ENCODE measurements at places on chromosomes 1 and 21.

DNA sequence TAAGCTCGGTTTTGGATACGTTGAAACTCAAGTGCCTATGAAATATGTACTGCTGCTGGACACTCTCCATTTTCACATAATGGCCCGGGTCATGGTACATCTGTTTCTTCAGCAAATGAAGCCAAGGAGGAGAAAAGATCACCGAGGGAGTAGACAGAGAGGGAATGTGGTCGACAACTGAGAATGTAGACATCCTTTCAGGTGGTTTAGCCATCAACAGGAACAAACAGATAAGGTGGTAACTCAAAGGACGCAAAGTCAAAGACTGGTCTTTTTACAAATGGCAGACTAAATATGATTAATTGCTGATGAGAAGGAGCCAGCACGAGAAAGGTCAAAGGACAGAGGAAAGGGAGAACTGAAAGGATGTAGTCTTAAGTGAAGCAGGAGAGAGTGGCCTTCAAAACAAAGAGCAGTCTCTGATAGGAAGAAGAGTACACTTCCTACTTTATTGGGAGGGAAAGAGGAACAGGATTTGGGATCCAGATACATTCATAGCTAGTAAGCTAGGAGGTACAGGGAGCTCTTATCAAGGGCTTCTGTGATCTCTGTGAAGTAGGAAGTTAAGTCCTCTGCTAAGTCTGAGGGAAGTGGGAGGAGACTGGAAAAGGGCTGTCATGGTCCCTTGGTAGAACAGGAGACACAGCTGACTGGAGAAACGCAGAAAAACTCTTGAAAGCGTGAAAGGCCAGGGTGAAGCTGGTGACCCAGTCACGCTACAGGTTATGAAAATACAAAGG lies 28.3 kb downstream of the NUP133 start:
- DNase-seq, result no peak

- DNase-seq, result no peak
Measured at GRCh38 chr1:16181887-16182719, 26.2 kb upstream of the EPHA2 start.

DNA sequence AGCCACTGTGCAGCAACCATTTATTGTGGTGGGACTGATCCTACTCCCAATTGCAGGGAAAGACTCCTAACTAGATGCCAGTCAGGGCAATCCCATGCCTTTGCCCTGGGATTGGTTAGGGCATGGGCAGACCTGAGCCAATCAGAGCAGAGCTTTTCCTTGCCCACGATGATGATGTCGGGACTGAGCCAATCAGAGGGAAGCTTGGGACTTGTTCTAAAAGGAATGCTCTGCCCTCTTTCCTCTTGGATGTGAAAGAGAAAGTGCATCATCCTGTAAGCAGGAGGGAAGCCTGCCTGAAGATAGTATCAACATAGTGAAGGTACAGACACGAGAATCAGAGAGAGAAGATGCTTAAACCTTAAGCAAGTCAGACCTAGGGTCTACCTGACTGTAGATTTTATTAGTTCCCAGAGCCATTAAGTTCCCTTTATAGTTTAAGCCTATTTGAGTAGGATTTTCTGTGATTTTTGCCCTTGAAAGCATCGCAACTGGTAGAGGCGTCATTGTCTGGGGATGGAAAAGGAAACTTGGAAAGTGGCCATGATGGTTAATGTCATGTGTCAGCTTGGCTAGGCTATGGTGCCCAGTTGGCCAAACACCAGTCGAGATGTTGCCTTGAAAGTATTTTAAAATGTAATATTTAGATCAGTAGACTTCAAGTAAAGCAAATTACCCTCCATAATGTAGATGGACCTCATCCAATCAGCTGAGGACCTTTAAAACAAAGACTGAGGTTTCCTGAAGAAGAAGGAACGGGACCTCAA lies 19.9 kb downstream of the IRF2BP2 start:
- DNase-seq, result no peak

- no peak for DNase-seq
Measured at GRCh38 chr1:82994616-82995263, 1004.2 kb downstream of the TTLL7 start.

- DNase-seq, result no peak
Measured at GRCh38 chr1:58881471-58881994, 97.7 kb upstream of the JUN start.

GRCh38 chr1:172279939-172280636 lies 140.4 kb upstream of the C1orf105 start:
- no peak for DNase-seq

GRCh38 chr1:85584264-85584781 lies 3.8 kb downstream of the CCN1 start:
- DNase-seq, result no peak

DNA sequence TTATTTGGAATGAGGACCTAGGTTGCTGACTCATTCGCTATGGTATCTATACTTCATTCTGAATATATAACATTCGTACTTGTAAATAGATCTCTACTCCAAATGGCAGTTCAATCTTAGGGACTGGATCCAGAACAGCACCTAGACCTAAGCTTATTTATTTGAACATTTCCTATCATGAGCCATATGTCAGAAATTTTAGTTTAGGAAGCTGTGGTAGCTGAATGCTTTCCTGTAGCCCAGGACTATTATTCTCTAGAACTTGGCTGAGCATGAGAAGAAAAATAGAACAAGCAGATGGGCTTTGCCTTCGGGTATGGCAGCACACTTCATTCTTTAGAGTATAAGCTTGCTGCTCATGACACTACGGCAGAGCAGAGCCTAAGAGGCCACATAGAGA lies 1114.4 kb upstream of the B3GALT2 start:
- DNase-seq, result no peak

DNA sequence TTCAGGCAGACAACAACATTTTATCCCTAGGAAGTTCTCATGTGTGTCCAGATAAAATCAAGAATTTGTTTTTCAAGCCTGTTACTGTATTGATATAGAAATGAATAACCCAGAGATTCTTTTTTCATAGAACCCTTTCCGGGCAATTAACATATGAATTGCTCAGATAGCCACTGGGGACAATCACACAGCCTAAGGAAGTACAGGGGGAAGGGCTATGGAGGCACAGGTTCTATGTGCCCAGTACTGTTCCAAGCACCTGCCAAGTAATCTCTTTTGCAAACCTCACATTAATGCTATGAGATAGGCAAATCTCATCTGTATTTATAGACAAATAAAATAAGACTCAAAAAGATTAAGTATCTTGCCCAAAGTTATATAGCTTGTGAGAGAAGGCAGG lies 84.9 kb downstream of the NTNG1 start:
- DNase-seq, result no peak

GRCh38 chr1:224922404-224923164 lies 6.9 kb upstream of the DNAH14 start:
- no peak for DNase-seq

- no peak for DNase-seq
Measured at GRCh38 chr1:230982696-230983095, 3.8 kb downstream of the ARV1 start.

- no peak for DNase-seq
Measured at GRCh38 chr1:202586018-202586821, 124.0 kb downstream of the SYT2 start.

- no peak for DNase-seq
Measured at GRCh38 chr1:84401156-84401555, 2.9 kb downstream of the DNASE2B start.

GRCh38 chr1:24201941-24202440 lies 14.9 kb upstream of the IFNLR1 start:
- peak; percentile 27 for DNase-seq

DNA sequence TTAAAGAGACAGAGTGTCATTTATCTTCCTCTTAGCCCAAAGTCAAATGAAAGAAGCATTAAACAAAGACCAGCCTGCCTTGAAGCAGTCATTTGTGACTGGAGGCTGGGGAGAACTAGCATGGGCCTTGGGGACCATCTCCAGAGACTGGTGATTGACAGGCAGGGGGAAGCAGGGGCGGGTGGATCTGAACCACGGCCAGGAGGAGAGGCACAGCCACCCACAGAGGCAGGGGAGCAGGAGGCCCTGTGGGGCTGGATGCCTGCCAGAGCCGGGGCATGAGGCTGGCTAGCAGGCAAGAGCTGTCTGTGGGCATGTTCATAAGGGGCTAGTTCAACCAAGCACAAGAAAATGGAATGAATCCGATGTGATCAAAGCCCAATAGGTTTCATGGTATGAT lies 73.9 kb downstream of the PLXNA2 start:
- DNase-seq, result no peak

DNA sequence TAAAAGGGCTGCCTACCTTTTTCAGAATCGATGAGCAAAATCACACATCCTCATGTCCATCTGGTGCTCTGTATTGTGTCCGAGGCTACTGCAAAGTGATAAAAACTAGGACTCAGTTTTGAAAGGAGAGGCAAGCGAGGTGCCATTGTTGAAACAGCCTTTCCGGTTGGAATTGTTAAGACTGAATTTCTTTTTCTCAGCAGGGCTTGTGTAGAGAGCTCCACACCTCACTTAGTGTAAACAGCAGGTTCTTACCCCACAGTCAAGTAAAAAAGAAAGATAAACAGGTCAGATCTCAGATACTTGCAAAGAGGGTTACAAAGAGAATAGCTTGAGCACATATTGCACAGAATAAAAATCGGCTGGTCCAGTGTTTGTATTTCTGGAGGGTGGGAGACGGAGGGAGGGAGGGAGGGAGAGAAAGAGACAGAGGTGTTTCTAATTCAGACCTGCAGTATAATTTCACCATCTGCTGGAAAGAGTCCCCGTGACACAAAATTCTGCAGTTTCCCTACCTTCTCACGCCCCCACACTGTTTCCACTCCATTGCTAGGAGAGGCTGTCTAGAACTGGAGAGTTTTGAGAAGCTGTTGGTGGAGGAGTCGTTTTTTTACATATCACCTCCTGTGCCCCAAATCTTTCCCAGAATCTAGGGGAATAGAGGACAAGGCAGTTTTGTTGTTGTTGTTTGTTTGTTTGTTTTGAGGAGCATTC lies 82.5 kb downstream of the EDEM3 start:
- DNase-seq, result no peak

- DNase-seq, result no peak
Measured at GRCh38 chr1:166032572-166033371, 134.0 kb downstream of the FAM78B start.

DNA sequence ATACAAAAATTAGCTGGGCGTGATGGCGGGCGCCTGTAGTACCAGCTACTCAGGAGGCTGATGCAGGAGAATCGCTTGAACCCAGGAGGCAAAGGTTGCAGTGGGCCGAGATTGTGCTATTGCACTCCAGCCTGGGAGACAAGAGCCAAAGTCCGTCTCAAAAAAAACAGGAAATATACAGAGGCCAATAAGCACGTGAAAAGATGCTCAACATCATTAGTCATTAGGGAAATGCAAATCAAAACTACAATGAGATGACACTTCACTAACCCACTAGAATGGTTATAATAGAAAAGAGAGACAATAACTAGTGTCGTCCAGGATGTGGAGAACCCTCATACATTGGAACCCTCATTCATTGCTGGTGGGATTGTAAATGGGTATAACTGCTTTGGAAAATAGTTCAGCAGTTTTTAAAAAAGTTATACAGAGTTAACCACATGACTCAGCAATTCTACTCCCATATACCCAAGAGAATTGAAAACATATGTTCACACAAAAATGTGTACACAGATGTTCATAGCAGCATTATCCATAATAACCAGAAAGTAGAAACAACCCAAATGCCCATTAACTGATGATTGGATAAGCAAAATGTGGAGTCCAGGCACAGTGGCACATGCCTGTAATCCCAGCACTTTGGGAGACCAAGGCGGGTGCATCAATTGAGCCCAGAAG lies 6.4 kb upstream of the E2F2 start:
- no peak for DNase-seq

DNA sequence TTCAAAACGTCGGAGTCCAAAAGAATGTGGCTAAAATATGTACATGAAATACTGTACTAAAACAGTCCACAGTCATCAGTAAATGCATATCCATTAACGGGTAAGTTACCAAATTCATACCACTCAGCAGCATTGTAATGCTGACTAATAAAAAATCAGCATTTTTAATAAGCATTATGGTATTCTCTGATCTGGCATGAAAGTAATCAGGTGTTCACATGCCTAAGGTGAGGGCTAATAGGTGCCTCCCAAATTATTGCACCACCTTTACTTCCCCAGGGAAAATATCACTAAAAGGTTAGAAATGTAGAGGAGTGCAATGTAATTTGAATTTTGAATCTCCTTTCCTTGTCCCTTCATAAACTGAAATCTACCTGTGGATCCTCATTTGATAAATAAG lies 69.6 kb upstream of the PTGS2 start:
- no peak for DNase-seq

DNA sequence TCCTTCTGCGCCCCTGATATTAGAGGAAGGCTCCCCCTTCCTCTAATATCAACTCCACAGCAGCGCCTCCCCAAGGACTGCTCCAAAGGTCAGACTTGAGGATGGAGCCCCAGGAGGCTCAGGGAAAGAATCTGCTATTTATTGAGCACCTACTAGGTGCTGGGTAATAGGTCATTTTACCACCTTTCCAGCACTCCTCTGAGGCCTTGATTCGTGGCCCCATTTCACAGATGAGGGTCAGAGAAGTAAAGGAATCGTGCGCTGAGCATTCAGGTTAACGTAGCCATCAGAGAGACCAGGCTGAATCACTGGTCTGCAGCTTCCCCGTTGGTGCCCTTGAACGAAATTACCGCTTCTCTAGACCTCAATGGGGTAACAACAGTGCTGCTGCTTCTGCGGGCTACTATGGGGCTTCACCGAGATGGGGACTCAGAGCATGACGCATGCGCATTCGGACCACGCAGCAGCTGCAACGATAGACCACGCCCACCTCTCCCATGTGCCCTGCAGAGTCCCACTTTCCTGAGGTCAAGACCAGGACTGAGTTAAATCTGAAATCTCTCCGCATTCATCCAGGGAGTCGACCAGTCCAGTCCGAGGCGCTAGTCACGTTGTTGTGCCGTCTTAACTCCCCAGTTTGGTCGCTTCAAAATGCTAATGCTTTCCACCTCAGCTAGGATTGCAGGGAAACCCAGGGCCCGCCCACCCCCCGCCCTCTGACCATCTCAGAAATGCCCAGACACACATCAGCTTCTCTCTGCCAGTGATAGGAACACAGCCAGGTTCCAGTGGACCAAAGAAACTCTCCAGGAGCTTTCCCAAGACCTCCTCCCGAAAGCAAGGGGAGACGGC lies 12.9 kb downstream of the CAMK2N1 start:
- no peak for DNase-seq

- DNase-seq, result no peak
Measured at GRCh38 chr1:94707321-94708298, 112.5 kb upstream of the SLC44A3 start.

Measured in stimulated activated CD4-positive, alpha-beta T cell treated with anti-CD3 and anti-CD28 coated beads, TNF-alpha, amount 100 ng/mL, for 4 hours (primary cell).